ENCODE measurements at places on chromosomes 7 and 10. TPM values are rescaled to one million over a fixed set of nuclear protein-coding genes. Genes with fewer than 3 reads are reported as not detected.

DNA sequence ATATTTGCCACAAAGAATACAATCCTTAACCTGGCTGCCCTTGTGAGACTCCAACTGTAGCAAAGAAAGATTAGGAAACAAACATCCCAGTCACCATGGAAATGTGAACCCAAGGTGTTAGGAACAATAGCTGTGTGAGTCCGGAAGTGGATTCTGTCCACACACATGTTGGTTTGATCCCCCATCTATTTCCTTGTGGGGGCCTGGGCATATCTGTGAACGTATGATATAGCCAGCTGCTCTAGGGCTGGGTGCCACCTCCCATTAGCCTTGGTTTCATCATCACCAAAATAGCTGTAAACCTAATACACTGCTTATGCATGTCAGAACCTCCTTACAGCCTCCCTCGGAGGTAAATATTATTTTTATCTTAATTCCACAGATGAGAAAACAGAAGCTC lies 26.4 kb downstream of the GRK5 start:
- no peak for DNase-seq

GRCh38 chr10:36109399-36110023 lies 467.4 kb upstream of the FZD8 start:
- DNase-seq: no peak

- DNase-seq: no peak
Observed at GRCh38 chr7:151832138-151832537, 44.8 kb downstream of the PRKAG2 start.

DNA sequence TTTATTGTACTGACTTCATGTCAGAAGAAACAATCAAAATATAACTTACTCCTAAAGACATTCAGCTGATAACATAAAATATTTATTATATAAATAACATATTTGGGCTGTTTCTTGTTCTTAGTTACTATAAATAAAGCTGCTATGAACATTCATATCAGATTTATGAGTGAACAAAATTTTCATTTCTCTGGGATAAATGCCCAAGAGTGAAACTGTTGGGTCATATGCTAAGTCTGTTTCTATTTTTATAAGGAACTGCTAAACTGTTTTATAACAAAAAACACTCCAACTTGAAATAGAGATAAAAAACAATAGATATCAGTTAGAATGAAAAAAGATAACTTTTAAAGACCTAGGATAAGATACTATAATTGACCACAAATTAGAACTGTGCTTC lies 26.5 kb upstream of the CC2D2B start:
- no peak for DNase-seq

GRCh38 chr10:69208761-69209160 lies 11.4 kb upstream of the HKDC1 start:
- no peak for DNase-seq

GRCh38 chr7:80859272-80859970 lies 59.4 kb downstream of the SEMA3C start:
- no peak for DNase-seq

The LRMDA gene
- total RNA-seq: 0.48 TPM

The GALNT17 gene
- total RNA-seq: 61.1 TPM
